8988T (cell line): ENCODE measurements at places on chromosomes 1 and 21.
A peak's percentile ranks its signal among the peaks of the same experiment; 100 is the strongest.

- no peak for DNase-seq
These were observed 13.3 kb downstream of the TRIM11 start for GRCh38 chr1:228393268-228393701.

GRCh38 chr1:238409191-238409850 is 518.6 kb upstream of the ZP4 start:
- no peak for DNase-seq

- DNase-seq: no peak
These were observed 243.2 kb downstream of the ATG4C start for GRCh38 chr1:63027176-63027575.

GRCh38 chr21:27424601-27425000 is 457.7 kb upstream of the ADAMTS5 start:
- no peak for DNase-seq

GRCh38 chr1:207890136-207890738 is 20.7 kb downstream of the CD34 start:
- DNase-seq: no peak

DNA sequence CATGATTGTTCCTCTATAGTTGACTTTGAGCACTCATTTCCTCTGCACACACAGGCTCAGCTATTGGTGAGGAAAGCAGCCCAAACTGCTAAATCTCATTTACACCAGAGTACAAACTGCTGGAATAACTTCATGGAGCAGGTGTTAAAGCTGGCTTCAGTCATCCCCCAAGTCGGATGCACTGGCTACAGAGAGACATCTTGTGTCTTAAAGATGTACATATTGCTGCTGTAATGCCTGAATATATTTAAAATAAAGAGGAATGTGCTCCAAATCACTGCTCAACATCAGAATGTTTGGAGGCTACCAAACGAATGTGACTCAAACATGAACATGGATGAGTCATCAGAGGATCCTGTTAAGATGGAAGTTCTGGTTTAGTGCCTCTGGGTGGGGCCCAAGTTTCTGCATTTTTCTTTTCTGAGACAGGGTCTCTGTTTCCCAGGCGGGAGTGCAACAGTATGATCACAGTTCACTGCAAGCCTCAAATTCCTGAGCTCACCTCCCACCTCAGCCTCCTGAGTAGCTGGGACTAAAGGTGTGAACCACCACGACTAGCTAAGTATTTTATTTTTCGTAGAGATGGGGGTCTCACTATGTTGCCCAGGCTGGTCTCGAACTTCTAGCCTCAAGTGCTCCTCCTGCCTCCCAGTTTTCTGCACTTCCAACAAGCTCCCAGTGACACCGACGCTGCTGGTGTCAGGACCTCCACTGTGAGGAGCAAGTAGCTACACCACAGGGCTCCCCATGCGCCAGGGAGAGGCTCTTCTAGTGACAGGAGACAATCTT is 79.0 kb upstream of the KRTAP19-8 start:
- DNase-seq: peak; percentile 21

- DNase-seq: no peak
These were observed 7.7 kb upstream of the AGTRAP start for GRCh38 chr1:11728126-11728806.

DNA sequence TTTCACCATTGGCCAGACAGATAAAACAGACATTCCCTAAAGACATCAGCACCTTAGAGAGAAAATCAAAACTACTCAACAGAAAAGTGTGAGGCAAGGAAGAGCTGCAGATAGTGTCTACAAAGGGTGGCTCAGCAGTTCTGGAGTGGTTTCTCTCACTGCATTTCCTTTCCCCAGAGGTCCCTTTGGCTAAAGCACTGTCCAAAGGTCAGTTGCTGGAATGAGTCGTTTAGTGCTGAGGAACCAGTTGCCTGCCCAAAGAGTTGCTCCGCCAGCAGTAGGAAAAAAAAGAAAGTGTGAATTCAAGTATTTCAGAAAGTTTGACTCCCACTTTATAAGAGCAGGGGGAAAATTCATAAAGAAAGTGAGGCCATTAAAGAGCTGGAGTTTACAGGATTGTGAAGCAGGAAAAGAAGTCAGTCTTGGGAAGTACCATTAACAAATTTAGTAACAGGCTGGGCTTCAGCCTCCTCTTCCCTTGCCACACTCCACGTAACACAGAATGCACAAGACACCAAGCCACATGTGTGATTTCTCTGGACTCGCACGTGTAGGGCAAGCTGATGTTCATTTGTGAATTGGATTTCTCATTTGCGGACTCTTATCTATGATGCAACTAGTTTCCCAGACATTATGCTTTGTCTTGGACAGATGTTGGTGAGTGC is 122.2 kb downstream of the RUNX1 start:
- no peak for DNase-seq

DNA sequence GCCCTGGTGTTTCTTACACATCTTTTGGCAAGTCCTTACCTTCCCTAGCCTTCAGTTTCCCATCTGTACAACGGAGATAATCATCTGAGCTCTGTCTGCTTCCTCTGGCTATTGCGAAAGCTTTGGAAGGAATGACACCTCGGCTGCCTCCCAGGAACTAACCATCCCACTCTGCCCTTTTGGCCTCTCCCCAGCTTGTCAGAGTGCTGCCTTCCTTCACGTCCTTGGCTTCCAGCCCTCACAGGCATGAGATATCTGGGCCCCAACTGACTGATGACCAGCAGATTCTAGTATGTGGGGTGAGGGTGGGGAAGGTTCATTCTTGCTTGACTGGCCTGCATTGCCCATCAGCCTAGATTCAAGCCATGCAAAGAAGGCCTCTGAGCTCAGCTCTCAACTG is 253.1 kb upstream of the FGGY start:
- no peak for DNase-seq

DNA sequence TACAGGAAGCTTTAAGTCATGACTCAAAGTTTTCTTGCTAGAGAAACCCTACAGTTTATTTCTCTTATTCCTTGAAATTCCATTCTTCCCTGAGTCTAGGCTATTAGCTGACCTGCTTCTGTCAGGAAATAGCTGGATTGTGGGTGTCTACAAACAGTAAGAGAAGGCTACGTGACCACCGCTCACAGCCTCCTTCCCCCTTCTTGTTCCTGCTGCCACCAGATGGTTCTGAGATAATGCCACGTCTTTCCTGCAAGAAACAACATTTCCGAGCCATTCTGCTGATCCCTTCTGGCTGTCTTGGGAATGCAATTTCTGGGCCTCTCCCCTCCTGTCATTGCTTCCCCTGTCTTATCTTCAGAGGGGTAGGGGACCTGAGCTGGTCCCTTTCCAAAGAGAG is 128.9 kb upstream of the SGIP1 start:
- DNase-seq: no peak

DNA sequence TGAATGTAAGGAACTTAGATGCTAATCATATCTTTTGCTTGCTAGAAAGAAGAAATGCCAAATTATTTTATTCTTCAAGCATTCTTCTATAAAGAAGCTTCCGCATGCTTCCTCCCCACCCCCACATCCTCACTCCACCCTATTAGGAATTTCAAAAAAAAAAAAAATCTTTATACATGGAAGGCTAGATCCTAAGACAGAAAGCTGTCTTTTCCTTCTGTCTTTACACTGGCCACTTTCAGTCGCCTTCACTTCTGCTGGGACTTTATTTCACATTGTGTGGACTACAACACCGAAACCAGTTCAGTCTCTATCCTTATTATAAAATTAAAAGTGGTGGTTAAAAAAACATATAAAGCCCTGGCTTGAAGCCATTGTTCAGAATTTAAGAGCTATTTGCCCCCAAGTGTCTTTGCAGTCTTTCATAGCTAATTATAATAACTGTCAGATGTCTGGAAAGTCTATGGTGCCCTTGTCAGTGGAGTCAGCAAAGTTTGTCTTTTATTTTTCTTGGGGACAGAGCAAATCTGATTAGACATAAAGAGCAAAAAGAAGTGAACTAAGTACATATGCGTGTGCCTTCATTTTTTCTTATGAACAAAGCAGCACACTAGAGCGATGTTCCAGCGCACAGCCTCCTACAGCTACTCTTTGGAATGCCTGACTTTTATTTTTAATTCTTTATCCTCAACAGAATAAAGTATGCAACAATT is 297.7 kb downstream of the PTPRC start:
- no peak for DNase-seq

DNA sequence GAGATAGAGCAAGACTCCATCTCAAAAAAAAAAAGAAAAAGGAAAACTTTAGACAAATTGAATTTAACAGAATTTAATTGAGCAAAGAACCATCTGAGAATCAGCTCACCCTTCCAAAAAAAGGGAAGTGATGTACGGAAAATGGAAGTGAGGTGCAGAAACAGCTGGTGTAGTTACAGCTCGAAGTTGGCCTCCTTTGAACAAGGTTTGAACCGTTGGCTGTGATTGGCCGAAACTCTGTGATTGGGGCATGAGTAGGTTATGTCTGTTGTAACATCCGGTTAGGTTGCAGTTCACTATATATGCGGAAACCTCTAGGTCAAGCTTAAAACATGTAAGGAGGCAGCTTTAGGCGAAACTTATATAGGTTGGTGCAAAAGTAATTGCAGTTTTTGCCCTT is 97.9 kb upstream of the KIF26B start:
- no peak for DNase-seq

DNA sequence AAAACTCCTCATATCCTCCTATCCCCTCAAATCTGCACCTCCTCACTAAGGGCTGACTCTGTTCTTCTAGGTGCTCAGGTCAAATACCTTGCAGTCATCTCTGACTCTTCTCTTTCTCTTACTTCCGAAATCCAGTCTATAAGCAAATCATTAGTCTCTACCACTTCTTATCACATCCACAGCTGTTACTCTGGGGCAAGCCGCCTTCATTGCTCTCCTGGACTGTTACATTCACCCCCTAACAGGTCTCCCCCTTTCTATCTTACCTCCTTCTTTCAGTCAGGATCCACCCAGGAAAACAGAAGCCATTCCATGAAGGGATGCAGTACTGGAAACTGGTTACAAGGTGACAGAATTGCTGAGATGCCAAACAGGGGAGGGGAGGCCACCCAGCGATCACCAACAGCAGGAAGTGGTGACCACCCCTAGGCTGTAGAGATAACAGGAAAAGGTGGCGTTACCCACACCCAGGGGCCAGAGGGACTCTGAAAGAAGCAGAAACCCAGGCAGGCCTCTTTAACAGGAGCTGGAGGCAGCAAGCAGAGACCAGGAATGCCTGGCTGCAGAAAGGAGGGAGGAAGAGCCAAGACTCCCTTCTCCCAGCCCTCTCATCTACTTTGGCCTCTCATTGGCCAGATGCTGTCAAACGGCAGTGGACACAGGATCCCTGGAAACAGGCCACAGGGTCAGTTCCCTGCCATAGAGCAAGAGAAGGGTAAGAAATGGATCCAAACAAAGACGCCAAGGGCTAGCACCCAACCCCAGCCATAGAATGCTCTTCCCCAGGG is 55.5 kb upstream of the FOXO6 start:
- no peak for DNase-seq

DNA sequence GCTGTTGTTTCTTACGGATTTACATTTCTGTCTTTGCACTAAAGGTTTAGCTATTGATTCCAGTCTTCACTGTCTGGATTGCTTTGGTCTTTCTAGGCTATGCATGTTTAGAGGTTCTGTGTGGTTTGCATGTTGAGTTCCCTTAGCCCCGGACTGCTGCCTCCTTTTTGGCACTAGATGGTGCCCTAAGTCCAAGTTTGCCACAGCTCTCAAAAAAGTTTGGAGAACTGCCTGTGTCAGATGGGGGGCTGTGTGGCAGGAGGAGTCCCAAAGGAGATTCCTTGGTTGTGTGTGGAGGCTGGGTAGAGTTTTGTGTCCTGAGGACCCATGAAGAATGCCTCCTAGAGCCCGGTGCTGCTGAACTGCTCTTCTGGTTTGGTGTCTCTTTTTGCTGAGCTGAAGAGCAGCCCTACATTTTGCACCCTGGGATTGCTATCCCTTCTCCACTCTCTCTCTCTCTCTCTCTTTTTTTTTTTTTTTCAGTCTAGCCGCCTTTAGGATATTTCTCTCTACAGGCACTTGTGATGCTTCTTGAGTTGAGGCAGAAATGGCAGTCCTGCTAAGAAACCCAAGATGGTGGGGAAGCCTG is 74.4 kb downstream of the PTGS2 start:
- no peak for DNase-seq

- DNase-seq: no peak
These were observed 324.0 kb upstream of the GREM2 start for GRCh38 chr1:240935920-240936319.

GRCh38 chr1:32725615-32725982 is 23.0 kb upstream of the SYNC start:
- no peak for DNase-seq

- no peak for DNase-seq
These were observed 32.5 kb downstream of the WNT3A start for GRCh38 chr1:228039006-228039903.

DNA sequence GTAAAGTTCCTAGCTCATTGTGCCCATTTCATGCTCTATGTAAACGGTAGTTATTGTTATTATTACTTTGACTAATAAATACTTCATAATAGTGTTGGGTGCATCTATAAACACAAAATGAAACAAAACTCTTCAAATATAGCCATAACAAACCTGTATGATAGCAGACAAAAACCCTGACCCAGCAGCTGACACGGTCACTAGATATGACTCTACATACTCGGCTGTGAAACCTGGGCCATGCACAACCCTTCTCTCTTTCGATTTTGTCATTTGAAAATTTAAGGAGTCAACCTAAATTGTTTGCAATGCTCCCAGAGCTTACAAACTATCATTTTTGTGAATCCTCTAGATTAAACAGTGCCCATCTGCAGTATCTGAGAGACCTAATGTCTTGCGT is 8.0 kb upstream of the RGS13 start:
- DNase-seq: no peak

- peak; percentile 49 for DNase-seq
These were observed 504 bp downstream of the SCCPDH start for GRCh38 chr1:246724731-246725095.

DNA sequence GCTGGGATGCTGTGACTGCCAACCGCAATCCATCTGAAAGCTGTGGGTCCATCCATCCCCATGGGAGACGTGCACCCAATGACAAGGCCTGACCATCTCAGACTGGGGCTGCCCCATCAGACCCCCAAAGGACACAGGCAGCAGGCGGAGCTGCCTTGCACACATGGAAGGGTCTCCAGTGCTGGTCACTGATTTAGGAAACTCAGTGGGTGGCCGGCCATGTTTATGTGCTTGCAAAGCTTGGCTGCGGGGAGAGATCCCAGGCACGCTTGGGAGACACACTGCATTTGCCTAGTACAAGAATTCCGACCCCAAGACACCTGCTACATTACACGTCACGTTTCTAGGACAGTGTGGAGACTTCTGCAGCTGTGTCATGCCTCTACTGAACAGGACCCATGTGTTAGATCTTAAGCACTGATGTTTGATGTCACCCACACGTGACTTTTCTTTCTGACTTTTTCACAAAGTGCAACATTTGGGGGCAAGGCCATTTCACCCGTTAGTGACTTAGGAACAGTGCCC is 181.4 kb downstream of the CLIC6 start:
- no peak for DNase-seq

- no peak for DNase-seq
These were observed 54.1 kb downstream of the KCNJ15 start for GRCh38 chr21:38310646-38311485.

GRCh38 chr1:21320410-21321108 is 30.3 kb upstream of the ECE1 start:
- no peak for DNase-seq

- no peak for DNase-seq
These were observed 1.1 kb downstream of the IL24 start for GRCh38 chr1:206898089-206898914.

GRCh38 chr1:161044535-161044907 is 1.3 kb downstream of the USF1 start:
- no peak for DNase-seq
